ENCODE measurements at places on chromosomes 12 and 14. TPM values are rescaled to one million over a fixed set of nuclear protein-coding genes. Genes with fewer than 3 reads are reported as not detected.

The TMX1 gene
- 15.3 TPM for total RNA-seq

GRCh38 chr12:107774349-107775029 lies at the start of gene ASCL4:
Gene ASCL4, plus strand, starts transcription at chr12:107774704. Its CDS starts 515 bp downstream, at chr12:107775219.
- no peak for DNase-seq

GRCh38 chr12:116916714-116917114 lies 6.0 kb downstream of the FBXW8 start:
- DNase-seq = no peak

DNA sequence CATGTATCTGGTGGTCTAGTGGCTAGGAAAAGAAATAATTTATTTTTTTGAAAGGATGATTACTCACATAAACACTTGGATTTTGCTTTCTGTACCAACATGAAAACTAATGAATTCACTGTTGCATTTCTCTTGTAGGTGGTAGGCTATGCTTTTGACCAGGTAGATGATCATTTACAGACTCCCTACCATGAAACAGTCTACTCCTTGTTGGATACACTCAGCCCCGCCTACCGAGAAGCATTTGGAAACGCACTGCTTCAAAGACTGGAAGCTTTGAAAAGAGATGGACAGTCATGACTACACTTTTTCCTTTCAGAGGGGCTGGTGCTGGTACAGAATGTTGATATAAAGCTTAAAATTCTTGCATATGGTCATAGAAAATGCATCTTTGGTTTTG lies 6.5 kb upstream of the AK7 start:
- no peak for DNase-seq

- no peak for DNase-seq
These were observed 34.7 kb upstream of the CDKN3 start for GRCh38 chr14:54362089-54362504.

The MSI1 gene
- total RNA-seq = not detected

DNA sequence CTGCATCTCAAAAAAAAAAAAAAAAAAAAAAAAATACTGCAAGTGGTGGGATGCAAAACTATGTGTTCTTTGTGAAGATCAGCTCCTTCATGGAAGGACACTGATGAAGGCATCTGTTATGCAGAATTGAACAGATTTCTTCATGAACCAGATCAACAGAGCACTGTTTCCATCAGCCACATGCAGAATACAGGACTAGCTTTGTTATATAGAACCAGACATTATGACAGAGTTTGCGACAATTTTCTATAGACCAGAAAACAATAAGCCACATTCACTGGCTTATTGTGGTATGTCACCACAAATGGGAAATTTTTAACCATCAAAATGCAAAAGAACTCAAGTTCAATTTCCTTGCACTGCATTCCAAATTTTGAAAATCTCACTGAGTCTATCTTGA lies 34.7 kb downstream of the CIT start:
- no peak for DNase-seq

DNA sequence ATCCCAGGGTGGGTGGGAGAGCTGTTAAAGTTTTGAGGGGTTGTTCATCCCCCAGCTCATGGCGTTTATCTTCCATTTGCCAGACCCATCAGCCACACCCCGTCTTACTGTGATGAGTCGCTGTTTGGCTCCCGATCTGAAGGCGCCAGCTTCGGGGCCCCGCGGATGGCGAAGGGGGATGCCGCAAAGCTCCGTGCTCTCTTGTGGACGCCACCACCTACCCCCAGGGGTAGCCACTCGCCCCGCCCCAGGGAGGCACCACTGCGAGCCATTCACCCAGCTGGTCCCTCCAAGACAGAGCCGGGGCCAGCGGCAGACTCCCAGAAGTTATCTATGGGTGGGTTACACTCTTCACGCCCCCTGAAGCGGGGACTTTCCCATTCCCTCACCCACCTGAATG lies 5.7 kb downstream of the RITA1 start:
- no peak for DNase-seq

DNA sequence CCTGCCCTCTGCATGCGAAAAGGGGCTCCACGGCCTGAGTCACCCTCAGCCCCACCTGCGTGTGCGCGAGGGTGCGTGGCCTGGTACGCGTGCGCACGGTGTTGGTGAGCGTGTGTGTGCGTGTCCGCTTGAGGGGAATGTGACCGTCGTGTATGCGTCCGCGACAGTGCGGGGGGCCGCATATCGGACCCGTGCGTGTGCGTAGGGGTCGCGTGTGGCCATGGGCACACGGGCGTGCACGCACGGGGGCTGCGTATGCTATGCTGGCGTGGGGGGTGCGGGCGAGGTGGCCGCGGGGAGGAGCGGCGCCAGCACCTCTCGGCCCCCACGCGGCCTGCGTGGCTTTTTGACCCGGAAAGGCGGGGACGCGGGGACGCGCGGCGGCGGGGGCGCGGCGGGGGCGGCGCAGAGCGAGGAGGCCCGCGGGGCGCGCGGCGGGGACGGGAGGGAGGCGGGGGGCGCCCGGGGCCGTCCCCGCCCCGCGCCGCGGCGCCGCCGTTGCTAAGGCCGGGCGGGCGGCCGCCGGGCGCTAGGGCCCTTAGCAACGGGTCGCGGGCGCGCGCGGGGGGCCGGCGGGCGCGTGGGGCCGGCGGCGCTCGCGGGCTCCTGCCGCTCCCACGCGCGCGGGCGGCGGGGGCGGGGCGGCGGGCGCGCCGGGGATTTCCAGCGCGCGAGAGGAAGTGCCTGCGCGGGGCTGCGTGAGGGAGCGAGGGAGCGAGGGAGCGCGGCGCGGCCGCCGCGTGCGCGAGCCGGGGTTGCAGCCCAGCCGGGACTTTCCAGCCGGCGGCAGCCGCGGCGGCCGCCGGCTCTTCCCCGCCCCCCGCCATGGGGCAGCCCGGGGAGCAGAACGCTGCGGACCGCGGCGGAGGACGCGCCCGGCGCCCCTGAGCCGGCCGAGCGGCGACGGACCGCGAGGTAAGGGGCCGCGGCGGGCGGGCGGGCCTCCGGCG lies at the start of gene TRAF3:
Gene TRAF3, plus strand, starts transcription at position 689 of the 950 bp plus-strand sequence. CDS start 92,753 bp downstream, outside the sequence.
- DNase-seq = no peak

- DNase-seq = no peak
These were observed 86.1 kb downstream of the ANKS1B start for GRCh38 chr12:99898645-99899044.

GRCh38 chr14:69674546-69675244 lies 63.3 kb downstream of the SUSD6 start:
- no peak for DNase-seq

GRCh38 chr12:118017926-118018325 lies 1.4 kb downstream of the RFC5 start:
- no peak for DNase-seq

The APOF gene
- total RNA-seq = not detected

DNA sequence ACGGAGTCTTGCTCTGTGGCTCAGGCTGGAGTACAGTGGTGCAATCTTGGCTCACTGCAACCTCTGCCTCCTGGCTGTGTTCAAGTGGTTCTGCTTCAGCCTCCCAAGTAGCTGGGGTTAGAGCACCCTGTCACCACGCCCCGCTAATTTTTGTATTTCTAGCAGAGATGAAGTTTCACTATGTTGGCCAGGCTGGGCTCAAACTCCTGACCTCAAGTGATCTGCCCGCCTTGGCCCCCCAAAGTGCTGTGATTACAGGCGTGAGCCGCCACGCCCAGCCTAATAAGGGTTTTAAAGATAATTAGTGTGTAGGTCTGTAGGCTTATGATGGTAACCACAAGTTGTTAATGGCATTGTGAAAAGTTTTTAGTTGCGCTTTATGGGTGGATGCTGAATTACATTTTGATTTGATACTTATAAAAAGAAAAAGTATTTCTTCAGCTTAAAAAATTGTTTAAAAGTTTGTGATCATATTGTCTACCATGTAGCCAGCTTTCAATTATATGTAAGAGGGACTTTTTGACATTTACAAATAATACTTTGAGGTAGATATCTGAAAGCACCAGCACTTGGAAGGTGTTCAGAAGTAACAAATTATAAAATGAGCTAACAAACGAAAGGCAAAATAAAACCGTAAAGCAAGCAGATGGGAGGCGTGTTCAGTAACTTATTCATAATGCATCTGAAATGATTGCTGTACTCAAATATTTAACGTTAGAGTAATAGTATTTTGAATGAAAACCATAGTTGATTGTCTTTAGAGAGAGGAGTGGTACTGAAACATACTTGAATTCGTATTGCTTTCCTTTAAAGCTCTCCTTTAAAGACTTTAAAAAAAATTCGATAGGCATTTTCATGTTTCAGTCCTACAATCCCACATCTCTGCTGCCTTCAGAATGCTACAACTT lies 37.1 kb downstream of the MDM2 start:
- no peak for DNase-seq

DNA sequence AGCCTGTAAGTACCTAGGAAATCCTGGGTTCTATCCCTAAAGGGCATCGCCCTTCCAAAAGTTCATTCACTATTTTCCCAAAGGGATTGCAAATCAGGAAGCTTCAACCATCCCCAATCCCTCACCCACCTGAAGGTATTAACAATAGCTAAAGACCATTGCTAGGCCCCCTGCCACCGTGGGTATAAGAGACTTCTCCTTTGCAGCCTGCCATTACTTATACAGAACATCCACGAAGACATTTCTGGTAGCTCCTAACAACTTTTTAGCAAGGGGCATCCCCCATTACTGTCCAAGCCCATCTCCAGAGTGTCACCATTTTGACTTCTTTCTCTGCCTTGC lies 384 bp upstream of the SMUG1 start:
- DNase-seq = no peak

DNA sequence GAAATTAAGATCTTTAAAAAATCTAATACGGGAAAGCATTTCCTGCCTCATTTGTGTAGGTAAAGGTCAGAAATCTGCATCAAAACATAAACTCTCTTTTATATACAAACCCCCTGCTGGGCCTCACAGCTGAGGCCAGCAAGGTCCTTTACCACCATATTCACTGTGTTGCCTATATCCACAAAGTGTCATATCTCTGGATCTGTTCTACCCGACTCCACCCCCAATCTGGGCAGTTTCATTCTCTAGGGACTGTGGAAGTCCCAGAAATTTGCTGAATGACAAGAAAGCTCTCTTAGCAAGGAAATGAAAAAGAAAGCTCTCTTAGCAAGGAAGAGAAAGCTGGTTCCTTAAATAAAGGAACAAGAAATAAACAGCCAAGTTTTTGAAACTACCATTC lies 301.7 kb downstream of the KCNH5 start:
- DNase-seq = no peak

The CCDC196 gene
- not detected for total RNA-seq

DNA sequence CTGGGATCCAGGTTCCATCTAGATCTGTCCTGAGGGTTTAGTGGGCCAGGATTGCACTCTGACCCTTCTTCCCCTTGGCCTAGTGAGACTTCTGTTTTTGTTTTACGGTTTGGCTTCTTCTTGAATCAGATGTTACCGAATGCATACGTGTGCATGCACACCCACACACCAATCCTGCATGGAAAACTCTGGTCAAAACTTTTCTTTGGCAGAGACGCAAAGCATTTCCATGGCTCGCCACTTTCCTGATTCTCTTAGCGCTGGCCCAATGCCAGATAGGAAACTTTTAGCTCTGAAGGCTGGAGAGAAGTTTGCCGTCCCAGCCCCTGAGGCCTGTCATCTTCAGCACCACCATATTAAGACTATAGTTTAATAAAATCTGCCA lies 67.4 kb upstream of the ACTN1 start:
- DNase-seq = no peak

GRCh38 chr12:41424651-41425050 lies 236.5 kb downstream of the PDZRN4 start:
- DNase-seq = no peak

The IKZF4 gene
- total RNA-seq = 4.0 TPM

GRCh38 chr14:51719955-51720354 lies 68.2 kb downstream of the FRMD6 start:
- DNase-seq = no peak

The GPR135 gene
- 3.5 TPM for total RNA-seq

DNA sequence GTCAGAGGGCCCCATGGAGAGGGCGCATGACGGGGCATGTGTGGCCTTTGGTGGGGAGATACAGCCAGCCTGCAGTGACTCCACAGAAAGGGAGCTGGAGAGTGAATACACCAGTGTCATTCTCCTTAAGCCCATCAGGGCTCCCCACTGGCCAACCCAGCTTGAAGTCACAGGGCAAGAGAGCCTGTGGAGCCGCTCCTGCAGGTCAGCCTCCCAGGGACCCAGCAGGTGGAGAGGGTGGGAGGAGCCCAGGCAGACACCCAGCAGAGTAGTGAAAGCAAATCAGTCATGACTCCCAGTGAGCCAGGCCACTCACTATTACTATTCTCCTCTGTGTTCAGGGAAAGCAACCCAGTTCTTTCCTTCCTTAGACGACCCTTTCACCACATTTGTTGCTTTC lies 110.0 kb upstream of the CPM start:
- DNase-seq = no peak

GRCh38 chr12:57632958-57633840 lies at the start of gene B4GALNT1:
Gene B4GALNT1, minus strand, starts transcription at chr12:57633201. Its CDS starts 1,069 bp downstream, at chr12:57632132.
- DNase-seq = peak; percentile 86

GRCh38 chr12:53388932-53389331 lies 9.0 kb downstream of the SP1 start:
- DNase-seq = no peak

The ACSS3 gene
- total RNA-seq = 3.0 TPM

GRCh38 chr12:44375694-44376093 lies 500.4 kb downstream of the NELL2 start:
- no peak for DNase-seq

The PDZRN4 gene
- 8.3 TPM for total RNA-seq

DNA sequence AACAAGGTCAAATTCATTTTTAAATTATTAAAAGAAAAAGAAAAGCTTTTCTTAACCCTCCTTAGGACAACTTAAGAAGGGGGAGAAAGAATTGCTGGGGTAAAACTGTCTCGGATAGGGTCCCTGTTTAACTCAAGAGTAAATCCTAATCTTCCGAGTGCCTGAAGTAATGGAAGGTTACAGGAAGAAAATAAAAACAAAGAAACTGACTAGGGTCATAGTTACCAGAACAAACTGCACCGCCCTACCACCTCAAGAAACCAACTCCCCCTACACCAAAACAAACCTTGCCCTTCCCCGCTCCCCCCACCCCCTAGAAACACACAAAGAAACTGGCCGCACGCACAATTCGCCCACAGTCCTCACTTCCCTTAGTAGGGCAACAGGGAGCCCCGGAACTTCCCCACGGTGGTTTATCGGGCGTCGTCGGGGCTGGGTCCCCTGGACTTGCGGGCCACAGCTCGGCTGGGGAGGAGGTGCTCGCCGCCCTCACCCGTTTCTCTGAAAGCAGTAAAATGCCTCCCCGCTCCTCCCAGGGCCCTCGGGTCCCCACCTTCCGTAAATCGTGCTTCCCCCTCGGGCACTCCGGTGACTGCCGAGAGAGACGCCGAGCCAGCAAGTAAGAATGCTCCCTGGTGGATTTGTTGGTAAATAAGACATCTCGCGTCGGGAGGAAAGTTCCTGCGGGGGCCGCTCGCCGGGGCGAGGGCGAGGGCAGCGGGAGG lies 2.4 kb downstream of the SINHCAF start:
- DNase-seq = peak; percentile 87
